NCI-H524 (cell line): ENCODE measurements at places on chromosomes 2 and 18.

DNA sequence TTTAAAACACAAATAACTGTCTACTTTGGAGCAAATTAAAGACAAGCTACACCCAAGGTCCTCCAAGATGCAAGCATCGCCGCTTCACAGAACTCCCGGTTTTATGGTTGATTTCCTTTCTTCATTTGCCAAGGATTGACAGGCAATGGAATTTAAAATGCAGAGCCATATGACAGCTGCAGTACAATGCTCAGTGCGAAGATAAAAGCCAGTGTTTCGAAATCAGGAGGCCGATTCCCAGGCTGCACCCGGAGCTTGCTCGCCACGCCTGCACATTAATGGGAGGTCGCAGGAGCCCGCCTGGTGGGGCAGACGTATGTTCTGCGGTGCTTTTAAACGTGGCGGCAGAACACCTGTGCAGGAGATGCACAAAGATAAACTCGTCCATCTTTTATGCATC lies 727.6 kb upstream of the SOX11 start:
- DNase-seq, result peak; percentile 51

- peak; percentile 79 for DNase-seq
These were observed 272.9 kb downstream of the CDH20 start for GRCh38 chr18:61606068-61606660.

GRCh38 chr2:19474128-19474527 lies 115.7 kb upstream of the OSR1 start:
- DNase-seq, result no peak

- DNase-seq, result peak; percentile 13
These were observed 49.4 kb downstream of the CCDC102B start for GRCh38 chr18:68847219-68847837.

DNA sequence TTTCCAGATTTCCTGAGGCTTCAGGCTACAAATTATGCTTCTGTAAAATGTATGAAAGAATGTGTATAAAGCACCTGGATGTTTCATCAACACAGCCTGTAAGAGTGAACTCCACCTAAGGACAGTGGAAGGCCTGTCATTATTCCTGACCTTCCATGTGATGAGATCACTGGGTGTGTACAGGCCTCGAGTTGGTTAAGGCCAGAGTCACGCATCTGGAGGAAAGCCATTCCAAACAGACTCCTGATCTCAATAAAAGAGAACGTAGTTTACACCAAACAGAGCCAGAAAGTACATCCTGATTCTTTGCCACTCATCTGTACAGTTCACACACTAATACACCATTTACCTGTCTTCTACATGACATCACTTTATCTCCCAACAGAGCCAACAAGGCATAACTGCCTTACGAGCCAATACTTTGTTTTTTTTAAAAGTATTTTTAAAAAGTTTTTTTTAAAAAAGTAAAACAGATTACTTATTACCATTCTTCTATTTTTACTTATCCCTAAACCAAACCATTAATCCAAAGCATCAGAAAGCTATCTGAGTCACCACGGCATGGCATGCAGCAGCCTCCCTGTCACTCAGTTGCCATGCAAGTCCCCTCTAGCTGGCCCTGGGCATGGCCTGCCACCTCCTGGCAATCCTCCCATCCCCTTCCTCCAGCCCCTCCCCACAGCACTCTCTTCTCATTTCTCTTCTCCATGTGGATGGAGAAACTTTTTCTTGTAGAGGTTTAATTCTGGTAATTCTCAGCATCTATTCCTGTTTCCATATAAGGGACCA lies 78.8 kb upstream of the TFCP2L1 start:
- no peak for DNase-seq

GRCh38 chr2:35714883-35715282 lies 640.7 kb upstream of the CRIM1 start:
- DNase-seq, result no peak

GRCh38 chr2:190583507-190584337 lies 49.2 kb upstream of the NEMP2 start:
- DNase-seq, result no peak

DNA sequence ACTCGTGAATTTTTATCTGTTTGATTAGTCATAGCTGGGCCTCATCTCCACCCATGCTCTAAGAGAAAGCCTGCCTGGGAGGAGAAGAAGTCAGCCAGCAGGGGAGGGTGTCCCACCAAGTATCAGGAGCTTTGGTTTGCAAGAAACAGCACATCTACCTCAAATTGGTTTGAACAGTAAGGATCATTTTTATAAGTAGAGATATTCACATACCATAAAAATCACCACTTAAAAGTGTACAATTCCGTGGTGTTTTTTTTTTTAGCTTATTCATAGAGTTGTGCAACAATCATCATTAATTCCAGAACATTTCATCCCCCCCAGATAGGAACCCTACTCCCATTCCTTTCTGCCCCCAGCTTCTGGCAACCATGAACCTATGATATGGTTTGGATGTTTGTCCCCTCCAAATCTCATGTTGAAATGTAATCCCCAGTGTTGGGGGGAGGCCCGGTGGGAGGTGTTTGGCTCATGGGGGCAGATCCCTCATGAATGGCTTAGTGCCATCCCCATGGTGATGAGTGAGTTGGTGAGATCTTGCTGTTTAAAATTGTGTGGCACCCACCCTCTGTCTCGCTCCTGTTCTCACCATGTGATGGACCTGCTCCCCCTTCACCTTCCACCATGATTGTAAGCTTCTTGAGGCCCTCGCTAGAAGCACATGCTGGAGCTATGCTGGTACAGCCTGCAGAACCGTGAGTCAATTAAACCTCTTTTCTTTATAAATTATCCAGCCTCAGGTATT lies 36.2 kb upstream of the HS6ST1 start:
- no peak for DNase-seq

DNA sequence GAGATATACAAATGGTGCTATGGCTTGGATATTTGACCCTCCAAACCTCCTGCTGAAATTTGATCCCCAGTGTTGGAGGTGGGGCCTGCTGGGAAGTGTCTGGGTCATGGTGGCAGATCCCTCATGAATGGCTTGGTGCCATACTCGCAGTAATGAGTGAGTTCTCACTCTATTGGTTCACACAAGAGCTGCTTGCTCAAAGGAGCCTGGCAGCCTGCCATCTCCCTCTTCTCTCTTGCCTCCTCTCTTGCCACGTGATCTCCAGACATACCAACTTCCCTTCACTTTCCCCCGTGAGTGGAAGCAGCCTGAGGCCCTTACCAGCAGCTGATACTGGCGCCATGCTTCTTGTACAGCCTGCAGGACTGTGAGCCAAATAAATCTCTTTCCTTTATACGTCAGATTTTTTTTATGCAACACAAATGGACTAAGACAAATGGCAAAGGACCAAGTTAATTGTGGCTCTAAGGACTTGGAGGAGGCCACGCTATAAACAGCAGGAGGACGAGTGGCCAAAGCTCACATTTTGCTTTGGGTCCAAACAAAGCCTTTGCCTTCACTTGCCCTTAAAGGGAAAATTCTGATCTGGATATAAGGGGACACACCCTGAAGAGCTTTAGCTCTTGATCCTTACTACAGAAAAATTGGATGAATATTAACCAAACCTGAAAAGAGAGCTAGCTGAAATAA lies 214.7 kb downstream of the SS18 start:
- DNase-seq, result peak; percentile 72

DNA sequence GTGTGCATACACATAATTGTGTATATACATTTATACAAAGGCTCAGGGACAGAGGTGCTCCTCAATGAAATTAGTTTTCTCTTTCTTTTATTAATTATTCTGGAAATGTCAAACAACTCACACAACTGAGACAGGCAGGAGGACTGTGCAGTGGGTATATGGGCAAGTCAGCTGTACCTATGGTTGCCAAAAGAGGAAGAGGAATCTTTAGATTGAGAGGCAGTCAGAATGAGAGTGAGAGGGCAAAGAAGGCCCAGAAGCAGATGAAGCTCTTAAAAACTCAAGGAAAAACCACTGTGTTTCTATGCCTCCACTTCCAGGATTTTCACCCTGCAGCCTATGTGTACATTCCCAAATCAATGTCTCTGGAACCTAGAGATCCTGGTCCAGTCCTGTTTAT lies 79.1 kb downstream of the CACNB4 start:
- no peak for DNase-seq

- no peak for DNase-seq
These were observed 100.0 kb downstream of the MAP2 start for GRCh38 chr2:209523867-209524266.

- DNase-seq, result peak; percentile 91
These were observed 105.8 kb downstream of the WDR7 start for GRCh38 chr18:56756966-56757365.
